GM23338 (cell line): ENCODE measurements at places on chromosomes 1 and 21. TPM values are rescaled to one million over a fixed set of nuclear protein-coding genes. Genes with fewer than 3 reads are reported as not detected.

Gene GNAT2
- 0.21 TPM in 1 of 2 replicates, not detected in the other for total RNA-seq

Gene MRAP
- not detected in 2 replicates for total RNA-seq

GRCh38 chr21:39952265-39952664, 85.0 kb downstream of the PCP4 start:
- DNase-seq: peak; percentile 11

Gene PDC
- total RNA-seq: not detected in 2 replicates

GRCh38 chr1:225820522-225821120, 10.7 kb downstream of the EPHX1 start:
- DNase-seq: no peak

GRCh38 chr1:22341791-22342605, 109.7 kb upstream of the ZBTB40 start:
- DNase-seq: no peak

DNA sequence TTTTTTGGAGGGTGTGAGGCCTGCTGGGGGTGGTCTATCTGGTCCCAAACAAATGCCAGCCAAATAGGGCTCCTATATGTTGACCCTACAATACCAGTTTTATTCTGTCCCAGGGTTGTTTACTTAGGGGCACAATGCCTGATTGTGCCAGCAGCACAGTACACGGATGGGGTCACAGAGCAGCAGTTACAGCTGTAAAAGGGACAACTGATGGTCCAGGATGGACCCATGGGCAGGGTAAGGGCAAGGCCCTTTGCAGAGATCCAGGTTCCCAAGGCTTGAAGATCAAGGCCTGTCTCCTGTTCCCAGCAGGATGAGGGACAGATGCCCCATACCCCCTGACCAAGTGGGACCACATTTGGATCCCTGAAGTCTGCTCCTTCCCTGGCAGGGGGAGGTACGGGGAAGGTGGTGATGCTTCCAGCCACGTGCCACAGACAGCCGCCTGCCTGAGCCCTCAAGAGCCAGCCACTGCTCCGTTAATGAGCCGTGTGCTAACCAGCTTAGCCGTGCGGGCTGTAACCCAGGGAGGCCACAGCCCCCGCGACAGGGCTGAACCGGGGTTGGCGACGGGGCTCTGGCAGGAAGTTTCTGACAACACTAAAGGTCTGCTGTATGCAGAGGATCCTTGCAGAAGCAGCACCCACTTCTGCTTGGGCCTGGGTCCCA, 18.2 kb downstream of the SLC6A9 start:
- DNase-seq: no peak

- peak; percentile 31 for DNase-seq
Measured at GRCh38 chr1:34844252-34844634, 15.3 kb downstream of the SMIM12 start.

Gene SH3D21
- total RNA-seq: 4.4 and 6.3 TPM in 2 replicates

Gene LCE4A
- not detected in 2 replicates for total RNA-seq

DNA sequence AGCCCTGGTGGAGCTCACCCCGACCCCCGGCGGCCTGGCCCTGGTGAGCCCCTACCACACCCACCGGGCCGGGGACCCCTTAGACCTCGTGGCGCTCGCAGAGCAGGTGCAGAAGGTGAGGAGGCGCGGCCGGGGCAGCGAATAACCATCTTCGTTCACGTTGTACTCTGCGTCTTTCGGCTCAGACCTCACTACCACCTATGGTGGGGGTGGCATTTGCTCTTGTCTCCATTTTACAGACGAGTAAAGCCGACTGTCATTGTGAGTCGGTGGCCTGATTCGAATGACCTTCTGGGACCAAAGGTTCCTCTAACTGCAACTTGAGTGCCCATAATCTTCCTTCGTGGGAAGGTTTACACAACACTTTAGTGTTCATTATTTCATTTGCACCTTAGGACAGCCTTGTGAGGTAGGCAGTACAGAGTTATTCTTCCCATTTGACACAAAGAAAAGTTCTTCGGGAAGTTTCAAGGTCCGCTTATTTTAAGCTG, 506 bp downstream of the C1orf50 start:
- DNase-seq: no peak

Gene CRTC2
- total RNA-seq: 7.4 and 10.6 TPM in 2 replicates

GRCh38 chr1:182784556-182785171, 4.9 kb upstream of the NPL start:
- peak; percentile 79 for DNase-seq

Gene FLVCR1
- 93.5 and 103 TPM in 2 replicates for total RNA-seq

DNA sequence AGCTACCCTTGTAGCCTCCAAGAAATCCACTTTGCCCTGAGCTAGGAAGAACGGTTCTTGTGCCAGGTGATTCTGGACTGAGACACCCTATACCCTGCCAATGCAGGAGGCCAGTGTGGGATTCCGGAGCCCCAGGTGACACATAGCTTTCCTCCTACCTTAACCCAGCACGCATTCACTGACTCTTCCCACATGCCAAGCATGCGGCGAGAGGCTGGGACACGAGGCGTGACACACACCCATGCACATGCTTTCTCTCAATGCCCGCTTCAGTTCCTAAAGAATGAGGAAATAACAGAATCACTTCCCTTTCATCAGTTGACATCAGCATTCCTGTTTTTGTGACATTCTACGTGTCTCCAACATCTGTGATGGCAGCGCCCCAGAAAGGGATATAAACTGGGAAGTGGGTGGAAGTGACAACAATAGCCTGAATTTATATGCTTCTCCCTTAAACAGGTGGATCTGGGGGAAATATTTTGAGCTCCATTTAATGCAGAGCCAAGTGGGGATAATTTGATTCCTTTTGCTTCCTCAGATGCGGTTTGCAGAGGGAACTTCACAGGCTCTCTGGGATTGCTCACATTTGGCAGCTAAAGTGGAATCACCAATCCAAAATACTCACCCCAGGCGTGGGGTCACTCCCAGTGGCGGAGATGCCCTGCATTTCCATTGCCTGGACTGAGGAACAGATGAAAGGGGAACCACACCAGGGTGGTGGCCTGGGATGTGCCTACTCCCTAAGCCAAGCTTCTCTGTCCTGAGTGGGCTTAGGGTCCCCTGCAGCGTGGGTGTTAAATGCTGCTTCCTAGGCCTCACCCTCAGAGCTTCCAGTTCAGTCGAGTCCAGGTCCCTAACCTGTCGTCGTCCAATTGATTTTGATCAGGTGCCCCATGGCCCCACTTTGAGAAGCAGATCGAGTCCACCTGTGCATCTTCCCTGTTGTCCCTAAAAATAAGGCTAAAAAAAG, 445.1 kb downstream of the SIPA1L2 start:
- no peak for DNase-seq

- DNase-seq: no peak
Measured at GRCh38 chr1:112698366-112699310, 8.3 kb downstream of the RHOC start.

- no peak for DNase-seq
Measured at GRCh38 chr1:179911812-179912211, 29.7 kb downstream of the TOR1AIP1 start.

Gene OR10T2
- not detected in 2 replicates for total RNA-seq

DNA sequence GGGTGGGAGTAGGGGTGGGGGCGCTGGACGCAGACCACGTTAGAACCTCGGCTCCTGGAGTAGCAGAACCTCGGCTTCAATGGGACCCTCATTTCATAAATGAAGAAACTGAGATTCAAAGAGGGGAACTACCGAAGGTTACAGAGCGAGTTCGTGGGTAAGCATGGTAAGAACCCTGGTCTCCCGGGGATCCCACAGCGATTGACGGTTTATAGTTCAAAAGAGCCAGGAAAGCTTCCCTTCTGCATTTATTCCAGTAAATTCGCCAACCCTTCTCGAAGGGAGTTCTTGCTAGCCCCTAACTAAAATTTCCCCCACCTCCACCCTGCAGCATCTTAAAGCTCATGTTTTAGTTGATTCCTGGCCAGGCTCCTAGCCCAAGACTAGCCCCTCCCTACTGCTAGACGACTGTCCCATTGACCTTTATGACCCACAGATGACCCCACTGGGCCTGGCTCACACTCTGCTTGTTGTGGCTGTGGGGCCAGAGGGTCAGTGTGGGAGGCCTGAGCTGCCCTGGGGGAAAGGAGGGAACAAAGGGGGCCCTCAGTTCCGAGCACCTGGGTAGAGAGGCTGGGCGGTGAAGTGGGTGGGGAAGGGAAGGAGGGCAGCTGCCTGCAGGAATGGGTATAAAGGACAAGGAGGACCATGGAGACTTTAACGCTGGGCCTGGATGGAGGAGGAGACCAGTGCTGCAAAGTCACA, 558 bp upstream of the KIF21B start:
- no peak for DNase-seq

DNA sequence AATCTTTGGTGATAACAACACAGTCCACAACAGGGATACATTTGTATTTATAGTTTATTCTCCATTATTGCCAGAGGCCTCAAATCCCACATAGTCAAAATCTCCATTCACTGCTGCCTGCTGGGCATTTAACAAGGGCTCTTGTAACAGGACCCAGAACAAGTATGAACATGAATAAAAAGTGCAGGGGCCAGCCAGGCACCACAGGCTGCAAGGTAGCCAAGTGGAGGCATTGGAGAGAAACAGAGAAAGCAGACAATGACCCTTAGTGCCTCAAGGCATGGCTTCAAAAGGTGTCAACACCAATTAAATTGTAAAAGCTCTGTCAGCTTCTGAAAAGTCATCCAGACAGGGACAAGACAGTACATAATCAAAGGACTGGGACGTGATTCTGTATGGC, 116.8 kb downstream of the ATP6V1G3 start:
- no peak for DNase-seq

DNA sequence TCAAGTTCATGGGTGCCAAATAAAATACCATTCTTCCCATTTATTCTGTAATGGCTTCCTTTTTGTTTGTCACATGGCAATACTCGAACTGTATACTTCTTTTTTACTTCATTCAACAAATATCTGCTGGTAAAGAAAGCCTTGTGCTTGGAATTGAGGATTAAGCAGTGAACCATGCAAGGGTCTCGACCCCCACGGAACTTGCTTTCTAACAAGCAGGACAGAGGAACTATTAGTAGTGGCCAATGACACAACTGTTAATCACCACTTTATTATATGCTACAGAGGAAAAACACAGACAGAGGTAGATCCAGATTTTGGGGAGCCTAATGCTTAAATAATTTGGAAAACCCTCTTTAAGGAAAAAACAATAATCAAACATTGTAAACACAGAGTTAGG, 542.2 kb downstream of the DPYD start:
- DNase-seq: no peak

- DNase-seq: peak; percentile 96
Measured at GRCh38 chr1:225378880-225379279, 49.0 kb downstream of the LBR start.

DNA sequence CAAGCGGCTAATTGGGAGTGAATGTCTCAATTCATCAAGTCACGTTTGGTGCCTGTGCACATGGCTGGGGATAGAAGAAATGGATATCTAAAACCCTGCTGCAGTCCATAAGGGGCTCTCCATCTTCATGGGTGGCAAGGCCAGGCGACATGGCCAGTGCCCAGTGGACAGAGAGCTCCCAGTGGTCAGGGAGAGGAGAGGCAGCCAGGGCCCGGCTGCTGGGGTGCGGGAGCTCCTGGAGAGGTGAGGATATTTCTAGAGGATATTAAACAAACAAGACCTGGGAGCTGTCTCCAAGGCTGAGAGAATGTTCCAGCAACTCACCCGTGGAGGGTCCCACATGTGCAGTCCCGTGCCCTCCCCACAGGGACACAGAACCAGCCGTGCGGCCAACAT, 368.8 kb upstream of the C1orf174 start:
- no peak for DNase-seq

DNA sequence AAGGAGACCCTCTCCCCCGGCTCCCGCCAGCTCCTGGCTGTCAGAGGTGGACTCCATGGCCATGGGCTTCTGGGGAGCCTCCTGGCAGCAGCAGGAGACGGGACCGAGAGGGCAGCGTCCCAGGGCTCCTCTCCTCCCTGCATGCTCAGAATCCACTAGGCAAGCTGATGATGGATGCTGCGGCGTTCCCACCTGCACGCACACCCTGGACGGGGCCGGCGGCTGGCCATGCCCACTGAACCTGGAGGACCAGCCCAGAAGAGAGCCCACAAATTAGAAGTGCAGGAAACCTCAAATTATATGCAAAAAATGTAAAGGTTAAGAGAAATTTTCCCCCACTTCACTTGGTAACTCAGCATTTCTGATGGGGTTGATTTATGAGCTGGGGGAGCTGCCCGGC, 77.3 kb upstream of the ARHGEF16 start:
- DNase-seq: no peak

DNA sequence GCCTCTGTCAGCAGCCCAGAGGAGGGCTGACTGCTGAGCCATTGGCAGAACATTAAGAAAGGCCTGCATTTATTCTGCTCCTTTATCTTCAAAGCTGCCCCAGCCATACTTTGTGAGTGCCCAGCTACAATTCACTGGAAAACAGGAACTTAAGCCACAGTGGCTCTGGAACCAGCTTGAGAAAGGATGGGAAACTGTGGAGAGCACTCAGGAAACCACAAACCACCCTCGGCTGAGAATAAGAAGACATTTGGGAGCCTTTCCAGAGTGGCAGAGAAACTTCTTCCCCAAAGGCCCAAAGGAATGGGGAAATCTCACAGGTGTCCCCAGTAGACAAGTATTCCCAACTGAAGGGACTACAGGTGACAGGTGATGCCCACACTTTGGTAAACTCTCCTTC, 1.8 kb downstream of the LAMB3 start:
- no peak for DNase-seq

Gene CFHR2
- not detected in 2 replicates for total RNA-seq

DNA sequence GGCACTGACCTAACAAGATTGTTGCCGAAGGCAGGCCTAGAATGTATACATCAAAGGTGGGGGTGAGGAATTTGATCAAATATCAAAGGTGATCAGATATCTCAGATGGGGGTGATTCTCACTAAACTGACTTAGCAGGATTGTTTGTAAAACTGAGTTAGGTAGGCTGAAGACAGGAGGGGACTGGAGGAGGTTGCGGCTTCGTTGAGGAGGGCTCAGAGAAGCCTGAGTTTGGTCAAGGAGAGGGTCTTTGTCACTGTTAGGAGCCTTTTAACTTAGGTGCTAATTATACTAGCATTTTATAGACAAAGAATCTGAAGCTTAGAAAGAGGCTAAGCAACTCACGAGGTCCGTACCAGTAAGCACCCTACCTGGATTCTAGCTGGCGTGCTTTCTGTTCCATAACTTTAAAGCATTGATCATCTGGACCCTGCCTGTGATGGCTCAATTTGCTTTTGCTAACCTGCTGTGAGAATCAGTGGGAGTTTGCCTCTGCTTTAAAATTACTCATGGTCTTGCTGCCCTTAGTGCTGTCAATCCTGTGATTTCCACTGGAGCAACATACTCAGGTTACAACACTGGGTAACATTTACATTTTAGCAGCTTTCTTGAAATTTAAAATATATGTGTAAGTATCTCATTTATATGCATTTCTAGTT, 49.8 kb downstream of the ITSN1 start:
- DNase-seq: peak; percentile 37

GRCh38 chr1:156402331-156403020, 33.5 kb downstream of the RHBG start:
- DNase-seq: no peak

Gene ATP13A2
- total RNA-seq: 83.3 and 87.7 TPM in 2 replicates
